CD8-positive, alpha-beta memory T cell (primary cell): ENCODE measurements at places on chromosomes 2 and 18. TPM values are rescaled to one million over a fixed set of nuclear protein-coding genes. Genes with fewer than 3 reads are reported as not detected.

NTSR2 gene
- total RNA-seq = not detected

DNA sequence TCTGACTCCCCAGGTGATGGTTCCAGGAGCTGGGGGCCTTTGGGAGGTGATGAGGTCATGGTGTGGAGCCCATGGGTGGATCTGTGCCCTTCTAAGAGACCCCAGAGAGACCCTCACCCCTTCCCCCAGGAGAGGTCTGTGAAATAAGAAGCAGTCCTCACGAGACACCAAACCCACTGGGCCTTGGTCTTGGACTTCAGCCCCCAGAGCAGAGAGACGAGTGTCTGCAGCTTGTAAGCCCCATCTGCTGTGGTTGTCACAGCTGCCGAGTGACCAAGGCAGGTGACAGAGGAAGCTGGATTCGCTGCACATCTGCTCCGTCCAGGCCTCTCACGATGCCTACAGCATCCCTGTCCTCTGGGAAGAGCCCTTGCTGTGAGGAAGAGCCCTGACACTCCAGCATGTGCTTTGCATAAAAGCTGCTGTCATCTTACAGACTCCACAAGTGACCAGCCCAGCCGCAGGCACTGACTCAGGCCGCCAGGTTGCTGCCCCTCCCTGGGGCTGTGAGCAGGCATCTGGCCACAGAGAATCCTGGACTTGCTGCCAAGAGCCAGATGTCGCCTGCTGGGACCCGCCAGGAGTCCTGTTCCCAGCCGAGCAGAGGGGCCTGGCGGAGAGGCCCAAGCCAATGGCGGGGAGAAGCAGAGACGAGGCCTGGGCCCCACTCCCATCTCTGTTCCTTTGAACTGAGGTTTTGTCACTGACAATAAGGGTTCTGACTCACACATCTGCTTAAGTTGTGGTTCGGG, 150.8 kb downstream of the PXDN start:
- no peak for DNase-seq
- no peaks in the 10 kb centered on the region for H3K4me1 ChIP-seq
- H3K27me3 ChIP-seq = no peaks in the 10 kb centered on the region
- no peak overlapping the region for H3K27ac ChIP-seq
- H3K4me3 ChIP-seq = no peak overlapping the region

ACMSD gene
- total RNA-seq = not detected

GRCh38 chr18:25310045-25310444, 41.9 kb downstream of the ZNF521 start:
- no peaks in the 10 kb centered on the region for H3K36me3 ChIP-seq
- no peak overlapping the region for H3K4me3 ChIP-seq
- H3K27ac ChIP-seq = no peak overlapping the region
- H3K27me3 ChIP-seq = no peaks in the 10 kb centered on the region
- no peaks in the 10 kb centered on the region for H3K4me1 ChIP-seq

GRCh38 chr2:85853499-85854165, 35.2 kb downstream of the ST3GAL5 start:
- DNase-seq = peak; percentile 57
- H3K4me1 ChIP-seq = peaks cover 58% of the 10 kb centered on the region
- H3K36me3 ChIP-seq = no peaks in the 10 kb centered on the region
- H3K4me3 ChIP-seq = peak overlapping the region; percentile 60

GRCh38 chr2:92072461-92073035, 2798.7 kb upstream of the TEKT4 start:
- no peak overlapping the region for H3K27ac ChIP-seq
- no peaks in the 10 kb centered on the region for H3K27me3 ChIP-seq
- H3K4me3 ChIP-seq = no peak overlapping the region
- H3K4me1 ChIP-seq = no peaks in the 10 kb centered on the region
- no peaks in the 10 kb centered on the region for H3K36me3 ChIP-seq

GRCh38 chr2:69083235-69083748, 70.3 kb downstream of the ANTXR1 start:
- DNase-seq = no peak
- H3K27ac ChIP-seq = no peak overlapping the region
- H3K4me1 ChIP-seq = no peaks in the 10 kb centered on the region
- H3K4me3 ChIP-seq = no peak overlapping the region
- no peaks in the 10 kb centered on the region for H3K36me3 ChIP-seq

- H3K36me3 ChIP-seq = no peaks in the 10 kb centered on the region
- H3K4me3 ChIP-seq = no peak overlapping the region
- no peaks in the 10 kb centered on the region for H3K27me3 ChIP-seq
- H3K27ac ChIP-seq = no peak overlapping the region
These were observed 492.5 kb upstream of the ID2 start for GRCh38 chr2:8189316-8189715.

- H3K4me1 ChIP-seq = peaks cover 16% of the 10 kb centered on the region
- no peak overlapping the region for H3K27ac ChIP-seq
- H3K27me3 ChIP-seq = peaks cover 4% of the 10 kb centered on the region
- DNase-seq = no peak
These were observed 86.0 kb downstream of the WDSUB1 start for GRCh38 chr2:159200498-159200897.

- H3K4me1 ChIP-seq = peaks cover 73% of the 10 kb centered on the region
- H3K27ac ChIP-seq = no peak overlapping the region
- H3K36me3 ChIP-seq = no peaks in the 10 kb centered on the region
- H3K4me3 ChIP-seq = no peak overlapping the region
These were observed 21.3 kb upstream of the SPP2 start for GRCh38 chr2:234029150-234029733.

- H3K4me3 ChIP-seq = no peak overlapping the region
- DNase-seq = no peak
- H3K27ac ChIP-seq = no peak overlapping the region
- H3K36me3 ChIP-seq = peaks cover 6% of the 10 kb centered on the region
- no peaks in the 10 kb centered on the region for H3K27me3 ChIP-seq
These were observed 131.0 kb downstream of the ZAP70 start for GRCh38 chr2:97844311-97844859.

DNA sequence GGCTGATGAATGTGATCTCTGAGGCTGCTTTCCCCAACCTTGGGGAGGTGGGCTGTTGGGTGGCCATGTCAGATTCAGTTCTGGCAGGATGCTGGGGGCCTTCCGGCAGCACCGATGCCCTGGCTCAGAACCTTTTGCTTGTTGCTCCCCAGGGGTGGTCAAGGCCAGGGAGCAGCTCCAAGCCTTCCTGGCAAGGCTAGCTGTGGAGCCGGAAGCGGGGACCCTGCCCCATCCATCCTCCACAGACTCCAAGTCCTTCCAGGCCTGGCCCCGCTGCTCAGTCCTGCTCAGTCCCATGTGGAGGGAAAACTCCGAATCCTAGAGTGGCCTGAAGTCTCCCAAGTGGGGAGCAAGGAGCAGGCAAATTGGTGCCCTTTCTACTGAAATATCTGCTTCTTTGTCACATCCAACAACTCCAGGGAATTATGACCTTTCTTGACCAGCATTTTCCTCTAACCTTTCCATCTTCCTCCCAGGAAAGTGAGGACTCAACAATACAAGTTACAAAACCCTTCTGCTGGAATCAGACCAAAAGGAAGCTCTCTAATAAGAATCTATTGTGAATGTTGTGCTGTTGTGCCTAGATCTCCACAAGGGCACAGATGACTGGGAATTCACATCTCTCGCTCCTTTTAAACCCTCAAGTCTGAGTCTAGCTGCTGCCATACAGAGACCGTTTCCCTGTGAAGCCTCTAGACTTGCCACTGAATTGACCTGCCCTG, 134.0 kb downstream of the MCFD2 start:
- H3K27ac ChIP-seq = no peak overlapping the region
- DNase-seq = no peak
- H3K4me3 ChIP-seq = no peak overlapping the region
- no peaks in the 10 kb centered on the region for H3K27me3 ChIP-seq
- no peaks in the 10 kb centered on the region for H3K36me3 ChIP-seq
- H3K4me1 ChIP-seq = no peaks in the 10 kb centered on the region

DNA sequence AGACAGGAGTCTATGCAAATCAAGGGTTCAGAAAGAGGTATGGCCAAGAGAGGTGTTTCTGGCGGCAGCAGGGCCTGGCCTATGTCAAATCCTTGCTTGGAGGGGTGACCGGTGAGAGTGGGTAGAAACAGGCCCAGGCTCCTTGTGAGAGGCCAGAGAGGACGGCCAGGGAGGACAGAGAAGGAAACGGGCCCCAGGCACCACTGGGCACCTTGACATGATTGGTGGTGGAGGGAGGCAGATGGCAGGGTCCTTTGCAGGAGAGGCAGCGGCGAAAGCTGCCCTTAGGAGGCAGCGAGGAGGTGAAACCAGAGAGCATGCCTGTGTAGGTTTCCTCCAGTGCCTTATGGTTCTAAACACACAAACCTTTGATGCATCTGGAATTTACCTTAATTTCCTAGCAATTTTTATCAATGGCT, 6.2 kb downstream of the RAMP1 start:
- no peak overlapping the region for H3K27ac ChIP-seq
- no peak overlapping the region for H3K4me3 ChIP-seq
- no peaks in the 10 kb centered on the region for H3K27me3 ChIP-seq
- no peak for DNase-seq
- no peaks in the 10 kb centered on the region for H3K36me3 ChIP-seq

DNA sequence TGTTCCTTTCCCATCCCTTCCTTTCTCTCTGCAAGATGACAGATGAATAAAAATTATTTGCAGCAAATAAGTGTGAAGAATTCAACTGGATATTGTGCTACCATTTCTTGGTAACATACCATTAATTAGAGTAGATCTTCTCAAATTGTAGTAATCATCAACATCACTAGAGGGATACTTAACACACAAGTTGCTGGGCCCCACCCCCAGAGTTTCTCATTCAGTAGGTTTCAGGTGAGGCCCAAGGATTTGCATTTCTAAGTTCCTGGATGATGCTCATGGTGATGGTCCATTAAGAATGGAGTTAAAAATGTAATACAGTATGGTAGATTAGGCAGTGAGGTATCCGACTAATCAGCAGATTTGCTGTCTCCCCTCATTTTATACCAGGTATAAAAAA, 594.0 kb downstream of the ERBB4 start:
- no peaks in the 10 kb centered on the region for H3K4me1 ChIP-seq
- no peak overlapping the region for H3K27ac ChIP-seq
- H3K36me3 ChIP-seq = no peaks in the 10 kb centered on the region
- H3K4me3 ChIP-seq = no peak overlapping the region
- no peaks in the 10 kb centered on the region for H3K27me3 ChIP-seq

GRCh38 chr2:15173501-15173900, 387.6 kb downstream of the NBAS start:
- H3K4me1 ChIP-seq = peaks cover 22% of the 10 kb centered on the region
- no peak overlapping the region for H3K4me3 ChIP-seq
- H3K36me3 ChIP-seq = no peaks in the 10 kb centered on the region

GRCh38 chr2:224711859-224712665, 4.1 kb downstream of the CCDC195 start:
- no peaks in the 10 kb centered on the region for H3K4me1 ChIP-seq
- DNase-seq = no peak
- no peaks in the 10 kb centered on the region for H3K36me3 ChIP-seq
- no peak overlapping the region for H3K4me3 ChIP-seq
- no peak overlapping the region for H3K27ac ChIP-seq
- no peaks in the 10 kb centered on the region for H3K27me3 ChIP-seq

- no peak overlapping the region for H3K27ac ChIP-seq
- H3K36me3 ChIP-seq = no peaks in the 10 kb centered on the region
- H3K27me3 ChIP-seq = peaks cover 31% of the 10 kb centered on the region
- H3K4me3 ChIP-seq = peak overlapping the region; percentile 61
- H3K4me1 ChIP-seq = peaks cover 22% of the 10 kb centered on the region
These were observed 5.0 kb upstream of the OSR1 start for GRCh38 chr2:19363474-19363778.

- no peaks in the 10 kb centered on the region for H3K27me3 ChIP-seq
- peaks cover 3% of the 10 kb centered on the region for H3K4me1 ChIP-seq
- DNase-seq = no peak
- H3K27ac ChIP-seq = no peak overlapping the region
These were observed 17.8 kb downstream of the GIGYF2 start for GRCh38 chr2:232714969-232715368.

DNA sequence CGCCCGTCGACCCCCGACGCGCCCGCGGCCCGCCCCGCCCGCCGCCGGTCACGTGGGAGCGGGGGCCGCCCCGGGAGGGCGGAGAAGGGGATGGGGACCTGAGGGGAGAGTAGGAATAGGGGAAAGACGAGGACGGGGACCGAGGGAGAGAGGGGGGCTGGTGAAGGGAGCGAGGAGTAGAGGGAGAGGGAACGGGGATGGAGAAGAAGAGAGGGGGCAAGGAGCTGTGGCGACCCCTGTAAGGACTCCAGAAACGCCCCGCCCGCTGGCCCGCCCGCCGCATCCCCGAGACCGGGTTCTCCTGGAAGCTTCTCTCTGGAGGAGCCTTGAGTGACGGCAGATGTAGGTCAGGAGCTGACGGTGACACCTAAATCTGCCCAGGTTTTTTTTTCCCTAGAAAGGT, 615 bp downstream of the ADNP2 start:
- H3K27me3 ChIP-seq = no peaks in the 10 kb centered on the region
- H3K36me3 ChIP-seq = no peaks in the 10 kb centered on the region
- H3K4me3 ChIP-seq = peak overlapping the region; percentile 69
- H3K4me1 ChIP-seq = peaks cover 22% of the 10 kb centered on the region

LRP2 gene
- total RNA-seq = 0.04 TPM

PIGN gene
- total RNA-seq = 24.2 TPM

CCDC102B gene
- total RNA-seq = 0.75 TPM

DNA sequence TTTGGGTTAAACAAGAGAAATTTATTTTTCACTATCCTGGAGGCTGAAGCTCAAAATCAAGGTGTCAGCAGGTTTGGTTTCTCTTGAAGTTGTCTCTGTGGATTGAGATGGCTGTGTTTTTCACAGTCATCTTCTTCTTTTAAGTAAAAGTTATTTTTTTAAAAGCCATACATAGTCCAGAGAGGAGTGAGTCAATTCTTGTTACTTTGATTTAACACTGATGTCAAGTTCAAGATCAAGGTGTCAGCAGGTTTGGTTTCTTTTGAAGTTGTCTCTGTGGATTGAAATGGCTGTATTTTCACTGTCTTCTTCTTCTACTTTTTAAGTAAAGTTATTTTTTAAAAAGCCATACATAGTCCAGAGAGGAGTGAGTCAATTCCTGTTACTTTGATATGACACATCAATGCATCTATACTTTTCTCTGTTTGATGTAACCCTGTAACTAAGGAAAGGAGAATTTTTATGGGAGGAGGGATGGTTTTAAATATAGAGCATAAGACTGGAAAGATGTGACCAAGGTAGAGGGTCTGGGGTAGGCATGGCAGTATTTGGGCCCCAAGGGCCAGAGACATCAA, 22.5 kb upstream of the RASGRP3 start:
- no peaks in the 10 kb centered on the region for H3K27me3 ChIP-seq
- H3K36me3 ChIP-seq = no peaks in the 10 kb centered on the region
- no peaks in the 10 kb centered on the region for H3K4me1 ChIP-seq
- no peak overlapping the region for H3K4me3 ChIP-seq
- DNase-seq = no peak

SOWAHC gene
- 0.15 TPM for total RNA-seq

CRYBA2 gene
- total RNA-seq = not detected
